ENCODE measurements at places on chromosomes 12 and 14.

- DNase-seq: no peak
Observed at GRCh38 chr14:31858868-31859267, 218.2 kb upstream of the ARHGAP5 start.

- DNase-seq: no peak
Observed at GRCh38 chr14:87526731-87527130, 466.3 kb downstream of the GALC start.

DNA sequence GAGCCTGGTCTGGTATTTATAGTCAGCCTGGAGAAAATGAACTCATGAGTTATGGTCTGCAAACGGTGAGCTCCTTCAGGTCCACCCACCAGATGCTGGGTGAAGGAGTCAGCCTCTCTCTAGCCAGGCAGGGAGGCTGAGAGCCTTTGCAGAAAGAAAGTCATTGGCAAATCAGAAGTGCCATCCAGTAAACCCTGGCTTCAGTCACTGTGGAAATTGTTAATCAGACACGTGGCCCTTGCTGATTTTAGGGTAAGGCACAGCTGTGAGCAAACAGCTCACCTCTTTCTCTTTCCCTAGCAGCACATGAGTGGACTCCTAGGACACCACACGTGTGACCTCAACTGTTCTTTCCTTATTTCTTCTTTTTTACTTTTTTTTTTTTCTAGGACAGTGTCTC lies 44.9 kb downstream of the CHST11 start:
- DNase-seq: no peak

DNA sequence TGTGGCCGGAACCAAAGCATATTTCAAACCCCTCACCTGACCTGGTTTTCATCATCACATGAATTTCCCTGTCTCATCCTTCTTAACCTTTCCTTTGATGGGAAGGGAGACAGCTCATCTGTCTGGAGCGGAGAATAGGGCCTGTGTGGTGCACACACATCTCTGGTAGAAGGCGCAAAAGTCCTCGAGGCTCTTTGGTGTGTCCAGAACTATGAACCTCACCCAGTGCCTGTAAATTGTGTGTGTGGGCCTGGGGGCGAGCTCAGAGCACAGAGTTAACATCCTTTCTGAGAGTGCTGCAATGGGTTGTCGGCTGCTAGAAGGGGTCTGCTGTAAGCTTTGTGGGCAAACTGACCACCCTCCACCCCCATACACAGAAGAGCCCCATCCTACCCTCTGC lies 749 bp downstream of the GALNT6 start:
- no peak for DNase-seq

Measured in stimulated activated CD8-positive, alpha-beta memory T cell treated with anti-CD3 and anti-CD28 coated beads, Interleukin-2, amount 100 ng/mL, for 1 hour (primary cell).